ENCODE measurements at places on chromosomes 3 and 15.

DNA sequence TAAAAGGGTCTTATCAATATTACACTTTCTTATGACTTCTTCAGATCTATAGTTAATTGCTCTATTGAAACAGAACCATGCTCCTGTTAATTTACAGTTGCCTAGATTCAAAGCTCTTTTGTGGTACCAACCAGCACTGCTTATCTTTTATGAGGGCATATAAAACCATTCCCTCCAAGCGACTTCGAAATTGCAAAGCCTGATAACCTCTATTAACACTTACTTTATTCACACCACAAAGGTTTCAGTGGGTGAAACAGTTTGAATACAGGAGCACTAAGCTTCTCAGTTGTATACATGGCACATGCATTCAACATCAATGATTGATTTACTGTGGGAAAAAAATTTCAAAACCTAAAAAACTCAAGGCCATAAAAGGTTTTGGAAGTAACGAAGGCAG is 74.9 kb upstream of the PPIB start:
- DNase-seq = no peak

DNA sequence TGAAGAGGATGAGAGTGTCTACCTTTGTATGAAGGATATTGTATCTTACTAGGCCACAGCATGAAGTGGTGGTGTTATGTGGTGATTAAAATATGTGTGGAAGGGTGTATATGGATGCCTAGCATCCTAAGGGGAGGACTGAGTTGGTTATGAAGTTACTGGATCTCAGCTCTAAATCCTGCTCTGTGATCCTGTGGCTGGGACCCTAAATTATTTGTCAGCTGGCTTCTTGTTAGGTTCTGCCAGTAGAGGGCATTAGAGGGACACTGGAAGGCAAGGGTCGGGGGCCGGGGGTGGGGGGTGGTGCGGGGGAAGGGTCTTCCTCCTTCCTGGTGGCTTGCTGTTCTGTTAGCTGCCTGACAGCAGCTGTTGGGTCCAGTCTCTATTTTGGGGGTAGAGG is 34.9 kb downstream of the MORF4L1 start:
- no peak for DNase-seq

GRCh38 chr15:68555679-68556037 is 23.1 kb upstream of the CORO2B start:
- no peak for DNase-seq

DNA sequence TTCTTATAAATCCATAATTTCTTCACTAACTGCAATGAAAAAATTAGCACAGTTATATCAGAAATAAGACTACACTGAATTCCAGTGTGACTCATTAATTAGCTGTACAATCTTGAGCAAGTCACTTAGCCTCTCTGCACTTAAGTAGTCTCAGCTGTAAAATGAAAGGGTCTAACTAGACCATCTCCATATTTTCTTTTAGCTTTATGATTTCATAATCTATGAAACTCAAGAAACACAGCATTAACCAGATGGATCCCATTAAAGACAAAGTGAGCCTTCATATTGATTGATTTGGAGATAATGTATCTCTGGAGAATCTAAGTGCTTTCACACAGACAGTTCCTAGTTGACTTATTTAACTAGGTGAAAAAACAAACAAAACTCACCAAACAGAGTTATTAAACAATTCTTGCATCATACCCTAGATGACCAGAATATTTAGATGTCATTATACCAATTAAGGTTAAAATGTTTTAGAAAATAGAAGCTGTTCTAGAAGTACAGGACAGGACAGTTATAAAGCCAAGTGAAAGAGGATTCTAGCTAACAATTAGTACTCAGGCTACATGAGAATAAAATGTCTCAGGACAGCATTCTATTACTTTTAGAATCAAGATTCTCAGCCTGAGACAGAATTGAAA is 11.2 kb downstream of the CSNK1G1 start:
- DNase-seq = no peak

GRCh38 chr3:189148081-189148507 is 23.7 kb upstream of the TPRG1 start:
- DNase-seq = no peak
